ENCODE measurements at places on chromosomes 12 and 14. TPM values are rescaled to one million over a fixed set of nuclear protein-coding genes. Genes with fewer than 3 reads are reported as not detected.

ANG gene
- 1.9 TPM for total RNA-seq

- DNase-seq: peak; percentile 32
Measured at GRCh38 chr12:3041558-3042164, 35.5 kb upstream of the TSPAN9 start.

SERPINA9 gene
- not detected for total RNA-seq

DNA sequence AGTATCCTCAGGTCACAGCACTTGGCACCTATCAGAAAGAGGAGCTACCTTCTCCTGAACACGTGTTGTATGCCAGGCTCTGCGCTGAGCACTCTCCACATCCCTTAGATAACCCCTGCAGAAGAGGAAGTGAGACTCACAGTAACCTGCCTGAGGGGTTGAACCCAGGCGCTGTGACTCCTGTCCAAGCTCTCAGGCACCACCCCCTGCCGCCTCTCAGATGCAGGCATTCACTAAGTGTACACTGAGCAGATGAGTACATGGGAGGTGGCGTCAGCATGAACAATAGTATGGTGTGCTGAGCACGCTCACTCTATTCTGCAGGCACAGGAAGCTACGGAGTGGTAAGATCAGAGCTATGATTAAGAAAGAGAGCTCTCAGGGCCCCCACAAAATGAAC lies 21.0 kb upstream of the RIC8B start:
- no peak for DNase-seq

KRT3 gene
- total RNA-seq: not detected

SPATS2 gene
- total RNA-seq: 56.3 TPM

- no peak for DNase-seq
Measured at GRCh38 chr14:34732802-34733201, 18.4 kb upstream of the CFL2 start.

RND1 gene
- total RNA-seq: 0.44 TPM

- no peak for DNase-seq
Measured at GRCh38 chr14:99854831-99855230, 61.6 kb downstream of the EML1 start.

DNA sequence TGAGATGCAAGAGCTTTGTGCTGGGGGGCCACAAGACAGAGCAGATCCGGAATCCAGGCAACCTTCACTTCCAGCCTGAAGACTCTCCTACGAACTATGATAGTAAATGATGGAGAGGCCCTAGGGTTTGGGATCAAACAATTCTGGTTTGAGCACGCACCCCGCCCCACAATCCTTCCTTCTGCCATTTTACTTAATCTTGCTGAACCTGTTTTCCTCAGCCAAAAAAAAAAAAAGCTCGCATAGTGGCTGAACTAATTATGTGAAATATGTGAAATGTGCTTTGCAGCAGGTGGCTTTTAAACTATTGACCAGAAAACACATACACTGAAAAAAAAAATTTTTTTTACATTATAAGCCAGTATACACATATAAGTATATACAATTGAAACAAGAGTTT lies 667 bp upstream of the ITFG2 start:
- no peak for DNase-seq

ERP27 gene
- total RNA-seq: not detected

NKX2-8 gene
- 0.18 TPM for total RNA-seq

SERPINA10 gene
- 0.03 TPM for total RNA-seq

DNA sequence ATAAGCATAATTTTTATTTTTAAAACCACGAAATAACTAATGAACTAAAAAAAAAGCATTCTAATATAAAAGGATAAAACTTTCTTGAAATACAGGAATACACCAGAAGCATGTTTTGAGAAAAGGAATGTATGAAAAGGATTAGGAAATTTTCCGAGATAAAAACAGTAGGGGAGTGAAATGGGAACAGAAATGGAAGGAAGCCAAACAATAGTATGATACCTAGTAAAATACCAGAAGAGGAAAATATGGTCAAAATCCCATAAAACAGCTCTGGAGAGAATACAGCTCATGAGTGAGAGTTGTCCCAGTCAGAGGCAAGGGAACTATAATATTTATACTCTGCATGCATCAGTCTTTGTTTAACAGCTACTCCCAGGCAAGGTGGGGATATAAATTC lies 1016.2 kb downstream of the SLC6A15 start:
- no peak for DNase-seq

- no peak for DNase-seq
Measured at GRCh38 chr14:104970231-104971068, 7.7 kb downstream of the AHNAK2 start.

GRCh38 chr12:101906226-101906625 lies 28.8 kb downstream of the DRAM1 start:
- no peak for DNase-seq

RASSF3 gene
- 107 TPM for total RNA-seq

- peak; percentile 2 for DNase-seq
Measured at GRCh38 chr14:57066887-57067513, 201.7 kb downstream of the EXOC5 start.

DNA sequence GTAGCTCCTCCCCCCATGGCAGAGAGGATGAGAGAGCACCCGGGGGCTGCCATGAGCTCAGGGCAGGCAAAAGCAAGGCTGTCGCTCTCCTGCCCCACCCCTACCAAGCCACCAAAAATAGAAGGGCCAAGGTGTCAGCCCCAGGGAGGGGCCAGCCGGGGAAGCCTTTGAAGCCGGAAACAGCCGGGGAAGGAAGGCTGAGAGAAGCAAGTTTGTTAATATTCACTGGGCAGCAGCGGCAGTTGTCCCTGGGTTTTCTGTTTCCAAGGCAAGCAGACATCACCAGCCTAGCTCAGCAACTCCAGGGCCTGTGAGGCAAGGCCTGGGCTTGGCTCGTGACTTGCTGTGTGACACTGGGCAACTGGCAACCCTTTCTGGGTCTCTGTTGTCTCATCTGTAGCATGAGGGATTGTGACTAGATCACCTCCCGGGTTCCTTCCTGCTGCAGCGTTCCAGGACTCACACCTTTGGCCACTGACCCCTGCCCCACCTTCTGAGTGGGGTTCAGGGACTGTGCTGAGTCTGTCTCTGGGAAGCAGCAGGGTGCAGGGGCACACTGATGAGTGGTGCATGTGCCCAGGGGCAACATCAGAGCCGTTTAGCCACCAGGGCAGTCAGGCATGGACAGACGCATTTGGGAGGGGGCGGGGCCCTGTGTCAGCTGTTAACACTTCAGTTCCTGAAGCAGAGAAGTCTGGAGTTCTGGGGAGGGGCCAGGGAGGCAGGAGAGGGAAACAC lies 24.3 kb downstream of the SYNDIG1L start:
- no peak for DNase-seq

DNA sequence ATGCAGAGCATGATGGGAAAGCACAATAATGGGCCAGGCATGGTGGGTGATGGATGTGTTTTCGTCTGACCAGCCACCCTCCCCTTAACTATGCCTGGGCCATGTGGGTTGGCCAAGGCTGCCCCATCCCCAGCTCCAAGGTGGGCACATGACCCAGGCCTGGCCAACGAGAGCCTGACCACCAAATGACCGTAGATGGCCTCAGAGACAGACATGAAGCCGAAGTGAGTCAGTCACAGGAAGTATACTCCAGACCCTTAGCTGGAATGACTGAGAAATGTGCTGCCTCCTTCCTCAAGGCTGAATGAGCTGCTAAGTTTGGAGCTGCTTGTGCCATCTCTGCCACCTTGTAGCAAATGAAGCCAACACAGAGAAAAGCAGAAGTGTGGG lies 233.6 kb downstream of the BCL11B start:
- no peak for DNase-seq

BDKRB2 gene
- 0.05 TPM for total RNA-seq

- DNase-seq: peak; percentile 60
Measured at GRCh38 chr14:74712499-74713394, at the start of the genes AREL1 and FCF1. Gene AREL1 (minus strand): TSS chr14:74713080. CDS start chr14:74685615, 27,465 bp downstream. Gene FCF1 (plus strand): TSS chr14:74713144. CDS start chr14:74713198, 54 bp downstream.

- no peak for DNase-seq
Measured at GRCh38 chr14:38758661-38759060, 344.4 kb downstream of the SEC23A start.

- peak; percentile 13 for DNase-seq
Measured at GRCh38 chr14:77707355-77707723, 484 bp downstream of the ALKBH1 start.

PLEK2 gene
- 9.1 TPM for total RNA-seq

KRT8 gene
- 6,125 TPM for total RNA-seq

Measured in Panc1 (cell line).